ENCODE measurements at places on chromosomes 7 and 10.

GRCh38 chr10:98212196-98212595 is 55.8 kb downstream of the LOXL4 start:
- no peak for DNase-seq

GRCh38 chr7:24328050-24328449 is 44.1 kb downstream of the NPY start:
- no peak for DNase-seq

GRCh38 chr10:132283604-132284382 is 24.0 kb downstream of the STK32C start:
- no peak for DNase-seq

DNA sequence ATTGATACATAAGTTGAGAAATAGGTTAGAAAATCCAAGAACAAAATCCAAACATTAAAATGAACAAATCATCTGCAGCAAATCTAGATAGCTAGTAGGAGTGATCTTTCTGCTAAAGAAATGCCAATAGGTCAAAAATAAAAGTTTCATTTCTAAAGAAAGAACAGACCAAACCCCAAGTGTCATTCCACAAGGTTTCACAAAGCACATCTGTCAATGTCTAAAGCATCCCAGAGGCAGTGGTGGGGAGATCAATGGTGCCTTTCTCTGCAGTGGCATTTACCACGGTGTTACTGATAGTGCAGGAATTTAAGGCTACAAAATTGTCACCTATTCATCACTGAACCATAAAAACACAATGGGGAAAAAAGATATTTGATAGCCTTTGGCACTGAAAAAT is 147.9 kb downstream of the PARD3 start:
- no peak for DNase-seq

DNA sequence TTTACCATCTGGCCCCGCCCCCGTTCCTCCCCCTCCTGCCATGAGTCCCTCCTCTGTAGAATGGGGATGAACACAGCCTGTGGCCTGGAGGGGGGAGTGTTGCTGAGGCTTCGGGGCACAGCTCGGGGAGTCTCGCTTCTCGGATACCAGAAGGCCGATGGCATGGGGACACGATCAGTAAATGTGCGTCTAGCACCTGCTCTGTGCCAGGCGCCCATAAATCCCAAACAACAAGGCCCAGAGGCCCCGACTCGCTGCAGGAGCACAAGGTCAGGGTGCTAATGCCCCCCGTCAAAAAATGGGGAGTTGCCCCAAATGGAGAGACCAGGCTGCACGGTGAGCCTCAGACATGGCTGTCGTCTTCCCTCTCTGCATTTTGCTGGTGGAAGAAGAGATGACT is 40.7 kb downstream of the JAKMIP3 start:
- no peak for DNase-seq

DNA sequence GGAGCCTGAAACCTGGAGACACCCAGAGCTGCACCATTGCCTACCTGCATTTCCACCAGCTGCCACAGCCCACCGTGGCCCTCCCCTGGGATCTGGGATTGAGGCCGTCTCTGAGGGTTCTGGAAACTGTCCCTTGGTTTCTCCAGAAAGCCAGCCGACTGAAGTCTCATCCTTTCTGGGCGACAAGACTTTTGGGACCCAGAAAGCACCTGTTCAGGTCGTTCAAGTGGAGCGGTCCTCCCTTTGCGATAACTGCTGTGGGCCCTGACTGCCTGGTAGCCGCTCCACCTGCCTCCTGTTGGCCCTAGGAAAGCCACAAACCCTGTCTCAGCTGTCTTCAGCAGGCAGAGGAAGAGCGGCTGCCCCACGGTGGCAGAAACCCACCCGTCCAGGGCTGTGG is 346.0 kb upstream of the MKI67 start:
- no peak for DNase-seq

- no peak for DNase-seq
Measured at GRCh38 chr7:129607471-129608120, 3.9 kb upstream of the NRF1 start.

DNA sequence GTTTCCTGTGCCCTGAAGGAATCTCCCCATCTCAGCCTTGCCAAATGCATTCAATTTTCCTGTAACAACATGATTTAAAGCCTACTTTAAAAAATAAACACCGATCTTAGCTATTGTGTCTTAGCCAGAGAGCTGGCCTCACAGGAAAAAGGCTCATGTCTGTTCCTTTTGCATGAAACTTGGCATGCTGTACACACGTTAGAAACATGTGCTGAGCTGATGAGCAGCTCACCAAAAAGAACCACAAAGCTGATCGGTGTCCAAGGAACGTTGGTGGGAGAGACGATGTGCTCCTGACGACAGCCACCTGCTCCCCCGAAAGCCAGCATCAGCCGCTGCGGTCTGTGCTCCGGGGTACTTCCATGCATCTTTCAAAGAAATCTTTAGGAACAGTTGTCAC is 135.9 kb downstream of the ADARB2 start:
- DNase-seq: no peak

GRCh38 chr10:43226441-43226840 is 40.4 kb downstream of the RASGEF1A start:
- DNase-seq: no peak

- DNase-seq: no peak
Measured at GRCh38 chr7:156113731-156114130, 301.5 kb upstream of the SHH start.

GRCh38 chr10:60781661-60782060 is 3.4 kb downstream of the CDK1 start:
- no peak for DNase-seq

GRCh38 chr10:115969591-115969990 is 303.4 kb downstream of the GFRA1 start:
- no peak for DNase-seq

- DNase-seq: no peak
Measured at GRCh38 chr7:109476409-109476808, 906.7 kb downstream of the DNAJB9 start.

- DNase-seq: no peak
Measured at GRCh38 chr10:43230101-43230908, 36.6 kb downstream of the RASGEF1A start.

DNA sequence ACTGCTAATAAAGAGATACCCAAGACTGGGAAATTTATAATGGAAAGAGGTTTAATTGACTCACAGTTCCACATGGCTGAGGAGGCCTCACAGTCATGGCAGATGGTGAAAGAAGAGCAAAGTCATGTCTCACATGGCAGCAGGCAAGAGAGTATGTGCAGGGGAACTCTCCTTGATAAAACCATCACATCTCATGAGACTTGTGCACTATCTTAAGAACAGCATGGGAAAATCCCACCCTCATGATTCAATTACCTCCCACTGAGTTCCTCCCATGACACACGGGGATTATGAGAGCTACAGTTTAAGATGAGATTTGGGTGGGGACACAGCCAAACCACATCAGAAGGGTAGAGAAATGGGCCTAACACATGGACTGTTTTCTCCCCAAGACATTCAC is 156.3 kb downstream of the CCDC71L start:
- no peak for DNase-seq

- no peak for DNase-seq
Measured at GRCh38 chr7:23105086-23105643, 420 bp upstream of the KLHL7 start.

- DNase-seq: peak; percentile 10
Measured at GRCh38 chr10:22713853-22714478, 412 bp downstream of the PIP4K2A start.

GRCh38 chr10:62166331-62167131 is 102.1 kb downstream of the RTKN2 start:
- DNase-seq: no peak

DNA sequence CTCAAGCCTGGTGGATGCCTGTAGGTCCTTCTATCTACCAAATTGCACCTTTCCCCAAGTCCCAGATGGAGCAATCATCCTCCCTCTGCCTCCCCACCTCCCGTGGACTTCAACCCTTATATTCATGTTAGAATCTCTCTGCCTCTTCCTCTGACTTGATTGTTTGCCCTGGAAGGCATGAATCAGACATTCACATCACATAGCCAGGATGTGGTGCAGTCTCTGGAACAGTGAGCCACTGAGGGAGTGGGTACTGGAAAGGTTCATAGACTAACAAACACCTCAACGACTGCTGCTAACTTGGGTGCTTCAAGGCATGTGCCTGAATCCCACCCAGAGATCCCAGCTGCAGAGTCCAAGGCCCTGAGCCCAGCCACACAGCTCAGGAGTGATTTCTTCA is 494.0 kb downstream of the TNS3 start:
- no peak for DNase-seq

DNA sequence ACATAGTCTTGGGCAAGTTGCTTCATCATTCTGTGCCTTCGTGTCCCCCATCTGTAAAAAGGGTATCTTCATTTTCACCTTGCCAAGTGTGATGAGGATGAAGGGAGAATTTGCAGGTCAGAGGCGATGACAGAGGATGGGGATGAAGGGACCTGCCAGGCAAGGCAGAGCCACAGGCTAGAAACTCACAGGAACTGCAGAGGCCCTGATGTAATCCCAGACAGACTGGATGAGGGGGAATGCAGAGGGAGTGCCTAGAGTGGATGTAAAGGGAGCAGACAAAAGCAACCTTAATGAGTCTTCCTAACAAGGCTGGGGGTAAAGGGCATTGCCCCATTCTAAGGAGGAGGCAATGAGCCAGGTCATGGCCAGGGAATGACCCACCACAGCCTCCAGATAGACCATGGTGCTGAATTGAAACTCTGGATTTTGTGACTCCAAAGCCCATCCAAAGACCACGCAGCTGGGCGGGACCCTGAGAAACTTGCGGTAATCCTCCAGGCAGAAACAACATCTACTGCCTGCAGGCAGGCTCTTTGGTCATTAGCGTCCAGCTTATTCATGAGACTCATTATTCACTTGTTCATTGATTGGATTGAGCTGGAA is 1.9 kb downstream of the ANTXRL start:
- no peak for DNase-seq

DNA sequence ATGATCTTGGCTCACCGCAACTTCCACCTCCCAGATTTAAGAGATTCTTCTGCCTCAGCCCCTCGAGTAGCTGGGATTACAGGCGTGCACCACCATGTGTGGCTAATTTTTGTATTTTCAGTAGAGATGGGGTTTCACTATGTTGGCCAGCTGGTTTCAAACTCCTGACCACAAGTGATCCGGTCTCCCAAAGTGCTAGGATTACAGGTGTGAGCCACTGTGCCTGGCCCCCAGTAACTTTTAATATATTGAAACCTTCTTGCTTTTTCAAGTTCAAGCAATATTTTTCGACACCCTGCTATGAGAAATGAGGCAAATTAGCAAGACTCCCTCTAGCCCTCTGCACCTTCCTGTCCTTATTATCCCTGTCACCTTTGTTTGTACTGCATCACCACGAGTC is 144.0 kb downstream of the EVX1 start:
- DNase-seq: no peak

GRCh38 chr7:22854158-22855048 is 31.8 kb upstream of the TOMM7 start:
- peak; percentile 76 for DNase-seq

DNA sequence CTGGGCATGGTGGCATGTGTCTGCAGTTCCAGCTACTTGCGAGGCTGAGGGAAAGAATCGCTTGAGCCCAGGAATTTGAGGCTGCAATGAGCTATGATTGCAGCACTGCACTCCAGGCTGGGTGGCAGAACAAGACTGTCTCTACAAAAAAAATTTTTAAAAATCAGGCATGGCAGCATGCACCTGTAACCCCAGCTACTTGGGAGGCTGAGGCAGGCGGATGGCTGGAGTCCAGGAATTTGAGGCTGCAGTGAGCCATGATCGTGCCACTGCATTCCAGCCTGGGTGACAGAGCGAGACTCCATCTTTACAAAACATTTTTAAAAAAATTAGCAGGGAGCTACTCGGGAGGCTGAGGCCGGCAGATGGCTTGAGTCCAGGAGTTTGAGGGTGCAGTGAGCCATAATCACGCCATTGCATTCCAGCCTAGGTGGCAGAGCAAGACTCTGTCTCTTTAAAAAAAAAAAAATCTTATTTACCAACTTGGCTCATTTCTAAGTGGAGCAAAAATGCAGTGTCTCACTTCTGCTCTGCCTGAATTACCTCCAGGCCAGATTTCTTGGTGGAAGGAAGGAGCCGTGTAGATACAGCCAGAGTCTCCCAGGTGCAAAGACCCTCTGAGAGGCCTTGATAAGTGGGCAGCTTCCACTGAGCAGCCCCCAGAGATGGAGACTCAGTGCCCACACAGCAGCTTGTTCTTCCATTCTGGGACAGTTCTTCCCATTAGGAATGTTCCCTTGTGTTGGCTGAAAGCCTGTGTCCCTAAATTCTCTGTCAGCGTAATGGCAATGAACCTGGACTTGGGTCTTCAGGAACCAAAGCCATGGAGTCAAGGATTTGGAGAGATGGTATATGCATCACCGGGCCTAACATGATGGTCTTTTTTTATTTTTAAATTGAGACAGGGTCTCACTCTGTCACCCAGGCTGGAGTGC is 30.0 kb downstream of the GTF2IRD1 start:
- no peak for DNase-seq
